ENCODE measurements at places on chromosomes 13 and 19. TPM values are rescaled to one million over a fixed set of nuclear protein-coding genes. Genes with fewer than 3 reads are reported as not detected.

Gene ZNF99
- total RNA-seq: not detected

Gene FKRP
- total RNA-seq: 38.6 TPM

Gene CGB8
- not detected for total RNA-seq

DNA sequence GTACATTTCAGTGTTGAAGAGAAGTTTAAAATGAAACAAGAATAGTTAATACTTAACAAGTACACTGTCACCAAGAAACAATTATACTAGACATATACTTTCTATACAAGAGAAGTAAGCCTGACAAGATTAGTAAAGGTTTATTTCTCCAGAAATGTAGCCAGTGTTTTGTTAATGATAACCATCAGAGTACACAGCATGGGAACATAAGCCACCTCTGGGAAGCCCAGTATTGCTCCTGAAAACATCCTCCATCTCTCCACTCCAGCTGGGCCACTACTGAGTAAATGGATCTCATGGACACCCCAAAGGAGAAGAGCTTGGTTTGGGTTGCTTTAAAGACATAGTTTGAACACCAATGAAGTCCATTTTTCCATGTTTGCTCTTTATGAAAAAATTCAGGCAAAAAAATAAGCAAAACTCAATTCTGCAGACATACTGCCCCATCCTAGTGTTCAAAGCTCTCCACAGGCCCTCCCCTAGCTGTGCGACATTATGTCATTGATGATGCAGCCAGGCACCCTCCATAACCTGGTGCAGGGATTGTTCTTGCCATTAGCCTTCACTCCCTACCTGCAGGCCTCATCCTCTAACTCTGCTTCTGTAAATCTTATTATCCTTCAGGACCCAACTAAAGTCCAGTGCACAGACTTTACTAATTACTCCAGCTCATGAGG is 61.9 kb downstream of the LHFPL6 start:
- H3K27me3 ChIP-seq: no peaks in the 10 kb centered on the region
- H3K36me3 ChIP-seq: no peaks in the 10 kb centered on the region
- DNase-seq: no peak
- H3K4me1 ChIP-seq: peaks cover 18% of the 10 kb centered on the region
- no peak overlapping the region for H3K27ac ChIP-seq

Gene RETN
- not detected for total RNA-seq

Gene CUL4A
- total RNA-seq: 63.9 TPM

Gene LYL1
- 0.30 TPM for total RNA-seq
